ENCODE measurements at places on chromosomes 11 and 22.

DNA sequence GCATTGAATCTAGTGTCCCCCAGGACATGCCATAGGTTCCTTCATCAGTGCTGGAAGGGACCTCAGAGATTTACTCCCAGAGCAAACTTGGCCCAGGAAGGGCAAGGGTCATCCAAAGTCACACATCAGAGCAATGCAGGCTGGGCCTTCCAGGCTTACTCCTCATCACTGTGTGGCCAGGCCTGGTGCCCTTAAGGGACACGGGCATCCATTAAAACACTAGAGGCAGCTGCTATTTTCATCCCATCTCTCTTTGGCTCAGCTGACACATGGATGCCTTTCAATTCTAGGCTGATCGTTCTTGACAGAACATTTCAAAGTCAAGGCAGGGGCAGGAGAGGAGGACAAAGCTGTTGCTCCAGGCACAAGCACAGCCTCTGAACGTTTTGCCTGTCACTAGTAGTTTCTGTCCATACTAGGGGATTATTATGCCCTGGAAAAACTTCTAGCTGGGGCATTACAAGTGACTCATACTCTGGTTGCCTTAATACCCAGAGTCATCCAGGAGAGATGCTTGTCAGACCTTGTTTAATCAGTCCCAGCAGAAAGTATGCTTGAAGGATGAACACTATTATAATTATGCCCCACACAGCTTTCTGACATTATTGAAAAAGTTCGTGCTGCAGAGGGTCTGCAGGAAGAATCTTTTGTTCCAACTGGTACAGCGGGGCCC lies 240.3 kb downstream of the TENM4 start:
- no peaks in the 10 kb centered on the region for H3K4me1 ChIP-seq
- H3K27ac ChIP-seq, result no peak overlapping the region
- no peaks in the 10 kb centered on the region for H3K36me3 ChIP-seq
- no peaks in the 10 kb centered on the region for H3K27me3 ChIP-seq
- no peak overlapping the region for H3K4me3 ChIP-seq

DNA sequence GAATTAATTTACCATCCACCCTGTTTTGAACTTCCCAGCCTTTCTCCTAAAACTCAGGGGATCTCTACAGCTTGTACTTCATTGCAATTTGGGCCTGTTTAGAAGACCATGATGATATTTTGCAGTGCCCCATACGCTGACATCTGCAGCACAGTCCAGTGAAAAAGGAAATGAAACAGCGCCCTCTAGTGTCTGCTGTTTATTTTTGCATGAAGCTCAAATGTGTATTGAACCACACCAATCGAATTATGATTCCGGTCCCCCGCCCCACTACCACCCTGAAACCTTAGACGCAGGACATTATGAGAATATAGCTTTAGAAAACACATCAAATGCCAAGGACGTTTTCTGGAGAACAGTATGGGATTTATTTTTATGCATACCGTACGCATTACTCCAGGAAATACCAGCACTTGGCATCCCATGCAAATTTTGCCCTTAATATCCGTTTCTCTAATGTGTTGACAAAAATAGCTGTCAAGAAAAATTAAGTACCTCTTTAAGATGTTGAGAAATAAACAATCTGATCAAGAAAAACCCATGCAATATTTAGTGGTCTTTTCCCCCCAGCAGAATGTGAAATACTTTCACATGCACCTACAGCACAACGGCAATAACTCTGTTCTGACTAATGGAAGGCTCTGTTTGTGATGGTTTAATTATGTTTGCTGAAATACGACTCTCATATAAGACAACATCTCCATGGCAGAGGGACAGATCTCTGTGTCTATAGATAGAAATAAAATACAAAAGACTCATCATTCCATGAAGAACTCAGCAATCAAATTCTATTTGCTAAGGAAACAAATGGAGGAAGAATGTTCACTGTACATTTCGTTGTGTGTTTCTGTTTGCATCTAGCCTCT lies 93.9 kb downstream of the TECTA start:
- H3K4me1 ChIP-seq, result peaks cover 24% of the 10 kb centered on the region
- DNase-seq, result peak; percentile 70
- no peaks in the 10 kb centered on the region for H3K27me3 ChIP-seq
- H3K4me3 ChIP-seq, result no peak overlapping the region
- no peaks in the 10 kb centered on the region for H3K36me3 ChIP-seq

DNA sequence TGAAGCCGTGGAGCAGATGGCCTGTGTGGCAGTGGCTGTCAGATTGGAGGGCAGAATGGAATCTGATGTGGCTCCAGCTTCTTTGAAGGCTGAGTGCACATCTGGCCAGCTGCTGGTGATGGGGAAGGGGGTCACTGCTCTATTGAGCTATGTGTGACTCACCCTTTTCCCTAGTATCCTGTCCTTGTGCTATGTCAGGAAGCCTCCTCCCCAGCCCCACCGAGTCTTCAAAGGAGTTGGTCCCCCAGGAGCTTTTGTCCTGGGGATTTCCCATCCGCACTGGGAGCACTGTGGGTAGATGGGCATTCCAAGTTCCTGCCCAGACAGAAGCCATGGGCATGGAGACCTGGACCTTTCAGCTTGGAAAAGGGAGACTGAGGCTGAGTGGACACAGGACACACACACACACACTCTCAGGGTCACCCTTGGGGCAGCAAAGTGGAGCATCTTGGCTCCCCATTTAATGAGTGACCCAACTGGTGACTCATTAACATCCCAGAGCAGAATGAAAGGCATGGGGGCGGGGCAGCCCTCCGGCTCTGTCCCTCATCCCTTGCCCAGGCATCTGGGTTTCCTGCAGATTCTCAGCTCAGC lies 3.3 kb downstream of the SERPINH1 start:
- H3K36me3 ChIP-seq, result peaks cover 69% of the 10 kb centered on the region
- no peak for DNase-seq
- H3K4me3 ChIP-seq, result no peak overlapping the region
- H3K27ac ChIP-seq, result peak overlapping the region; percentile 58

DNA sequence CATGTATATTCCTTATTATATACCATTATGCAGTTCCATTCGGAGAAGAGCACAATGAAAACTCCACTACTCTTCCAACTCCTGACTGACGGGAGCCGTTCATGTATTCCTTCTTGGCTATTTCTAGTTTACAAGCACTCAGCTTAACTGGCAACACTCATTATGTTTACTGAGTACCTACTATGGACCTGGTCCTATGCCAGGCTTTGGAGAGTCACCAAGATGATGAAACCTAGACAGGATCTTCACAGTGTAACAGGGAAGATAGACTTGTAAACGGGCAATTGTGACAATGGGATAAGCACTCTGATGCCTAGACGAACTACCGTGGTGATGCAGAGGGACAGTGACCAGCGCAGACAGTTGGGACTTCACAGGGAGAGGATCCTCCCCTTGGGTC lies 22.3 kb upstream of the ST3GAL4 start:
- H3K36me3 ChIP-seq, result peaks cover 19% of the 10 kb centered on the region
- no peak for DNase-seq
- peaks cover 20% of the 10 kb centered on the region for H3K4me1 ChIP-seq
- no peak overlapping the region for H3K4me3 ChIP-seq
- no peak overlapping the region for H3K27ac ChIP-seq

DNA sequence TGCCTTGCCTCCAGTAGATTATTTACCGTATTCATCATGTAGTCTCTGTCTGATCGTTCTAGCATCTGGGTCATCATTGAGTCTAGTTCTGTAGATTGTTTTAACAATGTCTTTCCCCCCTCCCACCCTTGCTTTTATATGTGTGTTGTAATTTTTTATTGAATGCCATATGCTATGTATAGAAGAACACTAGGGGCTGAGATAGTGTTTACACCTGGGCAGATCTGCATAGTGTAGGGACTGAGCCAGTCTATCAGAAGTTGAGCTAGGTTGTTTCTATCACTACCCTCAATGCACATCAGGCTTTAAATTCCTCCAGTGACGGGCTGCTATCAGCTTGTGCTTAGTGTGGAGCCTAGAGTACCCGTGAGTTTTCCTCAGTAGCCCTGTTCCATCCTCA lies 61.6 kb downstream of the KREMEN1 start:
- no peaks in the 10 kb centered on the region for H3K27me3 ChIP-seq
- no peak overlapping the region for H3K4me3 ChIP-seq
- no peaks in the 10 kb centered on the region for H3K4me1 ChIP-seq

- no peaks in the 10 kb centered on the region for H3K27me3 ChIP-seq
- no peak overlapping the region for H3K27ac ChIP-seq
- DNase-seq, result no peak
- peaks cover 3% of the 10 kb centered on the region for H3K4me1 ChIP-seq
Observed at GRCh38 chr11:79390477-79390876, 50.4 kb downstream of the TENM4 start.

GRCh38 chr22:16838073-16838472 lies 12.9 kb upstream of the XKR3 start:
- no peaks in the 10 kb centered on the region for H3K36me3 ChIP-seq
- no peak overlapping the region for H3K27ac ChIP-seq
- H3K4me1 ChIP-seq, result no peaks in the 10 kb centered on the region

- no peak overlapping the region for H3K27ac ChIP-seq
Observed at GRCh38 chr22:22756109-22756508, 111.7 kb downstream of the GGTLC2 start.

GRCh38 chr11:27618281-27618915 lies 81.9 kb downstream of the BDNF start:
- H3K36me3 ChIP-seq, result no peaks in the 10 kb centered on the region
- H3K4me3 ChIP-seq, result no peak overlapping the region
- no peak overlapping the region for H3K27ac ChIP-seq
- H3K27me3 ChIP-seq, result no peaks in the 10 kb centered on the region
- peaks cover 3% of the 10 kb centered on the region for H3K4me1 ChIP-seq

DNA sequence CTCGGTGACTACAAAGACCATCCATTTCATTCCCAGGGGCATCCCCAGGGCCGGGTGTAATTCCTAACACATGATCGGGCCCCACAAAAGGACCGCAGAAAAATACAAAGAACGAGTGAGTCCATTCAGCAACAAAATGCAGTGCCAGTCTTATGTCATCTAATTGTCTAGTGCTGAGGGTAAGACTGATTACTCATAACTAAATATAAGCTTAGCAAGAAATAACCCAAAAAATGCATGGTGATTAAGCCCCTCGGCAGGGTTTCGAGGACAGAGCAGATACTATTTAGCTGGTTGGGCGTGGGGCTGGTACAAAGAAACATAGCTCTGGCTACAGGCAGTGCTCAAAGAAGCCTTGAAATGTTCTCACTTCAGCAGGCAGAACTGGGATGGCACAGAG lies 1078.9 kb downstream of the OPCML start:
- no peaks in the 10 kb centered on the region for H3K27me3 ChIP-seq
- H3K4me3 ChIP-seq, result no peak overlapping the region
- no peaks in the 10 kb centered on the region for H3K36me3 ChIP-seq
- no peak overlapping the region for H3K27ac ChIP-seq

DNA sequence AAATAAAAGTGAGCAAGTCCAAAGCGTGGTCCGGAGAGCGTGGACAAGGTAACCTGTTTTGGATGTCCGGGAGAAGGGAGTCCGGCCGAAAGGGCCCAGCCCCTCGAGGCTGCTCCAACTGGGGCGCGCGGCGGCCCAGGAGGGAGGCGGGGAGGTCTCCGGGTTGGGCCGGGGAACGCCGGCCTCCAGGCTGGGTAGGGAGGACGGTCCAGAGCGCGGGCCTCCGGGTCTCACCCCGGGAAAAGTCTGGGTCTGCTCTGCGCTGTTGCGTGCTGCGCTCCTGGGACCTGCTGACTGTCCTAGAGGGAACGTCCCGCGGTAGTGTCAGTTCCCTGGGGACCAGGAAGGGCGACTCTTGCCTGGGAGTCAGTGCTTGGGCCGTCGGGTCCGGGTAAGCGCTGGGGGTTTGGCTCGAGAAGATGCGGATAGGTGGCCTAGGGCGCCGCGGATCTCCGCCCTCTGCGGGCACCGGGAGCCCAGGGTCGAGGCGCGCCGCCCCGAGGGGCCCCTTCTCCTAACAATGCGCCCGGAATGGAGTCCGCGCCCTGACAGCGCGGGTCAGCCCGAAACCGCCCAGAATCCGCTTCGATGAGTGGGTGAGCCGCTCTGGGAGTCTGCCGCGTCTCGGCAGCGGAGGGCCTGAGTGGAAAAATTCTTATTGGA lies 988 bp upstream of the FLI1 start:
- no peaks in the 10 kb centered on the region for H3K36me3 ChIP-seq
- H3K4me1 ChIP-seq, result peaks cover 4% of the 10 kb centered on the region
- no peak overlapping the region for H3K27ac ChIP-seq
- H3K4me3 ChIP-seq, result peak overlapping the region; percentile 52
- H3K27me3 ChIP-seq, result peaks cover 83% of the 10 kb centered on the region

GRCh38 chr11:18836417-18836816 lies 44.8 kb upstream of the PTPN5 start:
- no peak overlapping the region for H3K27ac ChIP-seq
- H3K4me3 ChIP-seq, result no peak overlapping the region
- no peaks in the 10 kb centered on the region for H3K27me3 ChIP-seq
- no peaks in the 10 kb centered on the region for H3K36me3 ChIP-seq

DNA sequence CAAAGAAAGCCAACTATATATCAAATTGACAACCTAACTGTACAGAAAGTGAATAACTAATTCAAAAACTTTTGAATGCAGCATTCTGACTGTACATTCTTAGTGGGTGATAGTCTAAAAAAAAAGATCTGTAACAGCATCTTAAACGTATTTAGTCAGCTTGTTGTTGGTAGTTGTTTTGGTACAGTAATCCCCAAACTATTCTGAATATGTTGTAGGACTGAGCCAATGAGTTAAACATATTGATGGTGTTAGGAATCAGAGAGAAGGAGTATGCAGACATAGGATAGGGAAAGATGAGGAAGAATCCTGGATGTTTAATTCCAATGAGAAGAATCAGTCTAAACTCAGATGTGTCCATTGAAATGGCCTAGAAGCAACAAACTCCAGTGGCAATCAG lies 41.9 kb upstream of the KIRREL3 start:
- H3K27ac ChIP-seq, result no peak overlapping the region
- H3K4me1 ChIP-seq, result no peaks in the 10 kb centered on the region
- no peak for DNase-seq
- no peaks in the 10 kb centered on the region for H3K36me3 ChIP-seq
- no peak overlapping the region for H3K4me3 ChIP-seq

- H3K4me1 ChIP-seq, result peaks cover 17% of the 10 kb centered on the region
- H3K27ac ChIP-seq, result no peak overlapping the region
- no peak overlapping the region for H3K4me3 ChIP-seq
- H3K36me3 ChIP-seq, result no peaks in the 10 kb centered on the region
- no peak for DNase-seq
- H3K27me3 ChIP-seq, result no peaks in the 10 kb centered on the region
Observed at GRCh38 chr22:23225724-23226496, 45.6 kb downstream of the BCR start.

DNA sequence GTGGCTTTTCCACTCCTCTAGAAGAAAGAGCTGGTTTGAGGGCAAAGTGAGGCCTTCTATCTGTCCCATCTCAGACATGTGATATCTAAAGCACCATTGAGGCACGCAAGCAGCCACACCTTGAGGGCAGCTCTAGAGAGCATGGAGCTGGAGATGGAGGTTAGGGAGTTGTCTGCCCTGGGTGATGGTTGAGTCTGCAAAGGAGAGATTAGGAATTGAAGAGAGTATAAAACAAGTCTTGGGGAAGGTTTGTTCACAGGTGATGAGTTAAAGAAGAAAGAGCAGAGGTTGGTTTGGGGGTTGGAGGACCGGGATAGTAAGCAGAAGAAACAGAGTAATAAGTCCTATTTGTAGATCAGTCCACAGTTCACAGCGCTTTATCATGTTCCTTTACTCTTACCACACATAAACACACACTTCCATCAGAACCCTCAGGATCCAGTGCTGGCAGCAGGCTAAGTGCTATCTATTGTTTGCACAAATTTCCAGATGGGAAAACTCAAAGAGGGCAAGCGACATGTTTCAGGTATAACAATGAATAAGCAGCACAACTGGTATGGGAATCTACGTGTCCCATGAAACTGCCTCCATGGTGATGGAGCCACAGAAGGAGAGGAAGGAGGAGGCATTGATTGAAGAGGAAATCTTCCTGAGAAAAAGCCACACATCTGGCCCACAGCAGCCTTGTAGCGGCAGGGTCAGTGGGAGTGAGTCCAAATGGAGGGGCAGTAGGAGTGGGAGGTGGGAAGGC lies 65.8 kb downstream of the RASSF10 start:
- no peaks in the 10 kb centered on the region for H3K36me3 ChIP-seq
- no peak for DNase-seq
- H3K27me3 ChIP-seq, result no peaks in the 10 kb centered on the region
- H3K27ac ChIP-seq, result no peak overlapping the region

Measured in neuronal stem cell (in vitro differentiated cells).